ENCODE measurements at places on chromosomes 7 and 10.

GRCh38 chr7:55247428-55247827 is 117.7 kb upstream of the LANCL2 start:
- no peak for DNase-seq

GRCh38 chr7:158431055-158431940 is 156.3 kb downstream of the PTPRN2 start:
- DNase-seq = no peak

GRCh38 chr7:40777730-40778312 is 643.0 kb downstream of the SUGCT start:
- DNase-seq = no peak

DNA sequence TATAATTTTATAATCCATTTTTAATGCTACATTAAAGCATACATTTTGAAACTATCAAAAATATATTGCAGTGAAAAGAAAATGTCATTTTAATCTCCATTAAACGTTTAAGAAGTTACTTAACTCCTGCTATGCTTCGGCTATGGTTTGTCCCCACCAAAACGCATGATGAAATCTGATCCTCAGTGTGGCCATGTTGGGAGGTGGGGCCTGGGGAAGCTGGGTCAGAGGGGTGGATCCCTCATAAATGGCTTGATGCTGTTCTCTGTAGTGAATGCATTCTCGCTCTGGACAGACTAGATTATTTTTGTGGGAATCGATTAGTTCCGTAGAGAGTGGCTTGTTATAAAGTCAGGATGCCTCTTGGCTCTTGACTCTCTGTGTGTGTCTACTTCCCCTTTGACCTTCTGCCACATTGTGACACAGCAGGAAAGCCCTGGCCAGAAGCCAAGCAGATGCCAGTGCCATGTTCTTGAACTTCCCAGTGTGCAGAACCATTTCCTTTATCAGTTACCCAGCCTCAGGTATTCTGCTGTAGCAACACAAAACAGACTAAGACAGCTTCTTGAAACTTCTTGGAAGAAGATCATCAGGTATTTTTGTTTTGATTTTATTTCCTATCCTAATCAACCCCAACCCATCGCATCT is 77.8 kb downstream of the TCERG1L start:
- no peak for DNase-seq

GRCh38 chr7:115379321-115379720 is 457.4 kb downstream of the MDFIC start:
- no peak for DNase-seq

DNA sequence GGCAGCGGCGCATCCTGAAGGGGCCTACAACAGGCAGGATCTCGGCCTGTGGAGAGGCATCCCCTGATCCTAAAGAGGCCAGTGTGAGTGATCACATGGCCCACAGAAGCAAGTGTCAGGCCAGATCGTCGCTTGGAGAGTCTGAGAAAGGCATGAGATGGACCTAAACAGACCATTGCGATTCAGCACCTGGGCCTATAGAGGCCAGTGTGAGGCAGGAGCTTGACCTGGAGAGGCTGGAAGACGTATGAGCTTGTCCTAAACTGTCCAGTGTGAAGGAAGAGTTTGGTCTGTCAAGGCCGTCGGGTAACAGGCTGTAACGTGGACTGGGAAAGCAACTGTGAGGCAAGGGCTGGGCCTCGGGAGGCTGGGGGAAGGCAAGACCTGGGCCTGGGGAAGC is 172.6 kb downstream of the TPST1 start:
- no peak for DNase-seq

GRCh38 chr10:132193907-132194552 is 7.3 kb downstream of the DPYSL4 start:
- no peak for DNase-seq

DNA sequence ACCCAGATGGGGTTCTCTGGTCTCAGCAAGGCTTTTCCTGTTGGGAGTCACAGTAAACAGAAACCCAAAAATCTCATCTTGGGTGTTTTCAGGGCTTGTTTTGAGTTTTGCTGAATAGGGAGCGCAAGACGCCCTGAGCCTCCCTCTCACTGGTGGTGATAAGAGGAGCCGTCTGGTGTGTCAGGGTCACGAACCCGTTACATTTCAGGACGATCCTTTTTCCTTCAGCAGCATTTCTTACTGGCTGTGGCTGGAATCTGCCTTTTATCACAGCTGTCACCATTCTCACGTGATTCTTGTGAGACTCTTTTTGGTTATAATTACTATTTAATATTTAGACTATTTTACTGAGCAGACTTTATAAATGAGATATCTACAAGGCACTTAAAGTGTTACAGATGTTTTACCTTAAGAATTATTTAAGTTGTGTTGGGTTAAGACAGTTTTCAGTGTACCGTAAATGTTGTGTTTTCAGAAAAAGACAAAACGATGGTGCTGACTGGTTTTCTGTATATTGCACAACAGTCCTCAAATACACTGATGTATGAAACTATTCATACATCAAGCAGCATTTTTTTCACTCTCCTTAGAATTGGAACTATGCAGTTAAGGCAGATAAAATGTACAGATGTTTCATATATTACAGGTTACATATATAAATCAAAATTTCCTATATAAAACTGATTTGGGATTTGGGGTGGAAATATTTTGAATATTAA is 2.2 kb upstream of the GET4 start:
- DNase-seq = no peak

GRCh38 chr10:80453056-80453841 is 861 bp upstream of the TSPAN14 start:
- no peak for DNase-seq

All from stimulated activated CD8-positive, alpha-beta memory T cell treated with anti-CD3 and anti-CD28 coated beads, Interleukin-4, amount 100 ng/mL, for 24 hours (primary cell).